ENCODE measurements at places on chromosomes 3 and 15. TPM values are rescaled to one million over a fixed set of nuclear protein-coding genes. Genes with fewer than 3 reads are reported as not detected.

Gene KIF7
- 2.7 TPM for total RNA-seq

DNA sequence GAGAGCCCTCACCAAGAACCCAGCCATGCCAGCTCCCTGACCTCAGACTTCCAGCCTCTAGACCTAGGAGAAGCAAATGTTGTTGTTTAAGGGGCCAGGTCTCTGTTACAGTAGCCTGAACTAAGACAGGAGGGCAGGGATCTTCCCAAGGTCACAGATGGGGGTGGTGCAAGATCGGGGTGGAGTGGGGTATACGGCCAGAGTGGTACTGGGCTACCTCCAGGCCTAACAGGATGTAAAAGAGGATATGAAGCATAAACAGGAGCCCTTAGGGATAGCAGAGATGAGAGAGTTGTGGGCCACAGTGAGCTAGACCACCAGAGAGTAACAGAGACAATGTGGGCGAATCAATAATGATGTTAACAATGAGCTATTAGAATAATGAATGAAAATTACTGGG is 82.9 kb downstream of the TOP2B start:
- DNase-seq: no peak

DNA sequence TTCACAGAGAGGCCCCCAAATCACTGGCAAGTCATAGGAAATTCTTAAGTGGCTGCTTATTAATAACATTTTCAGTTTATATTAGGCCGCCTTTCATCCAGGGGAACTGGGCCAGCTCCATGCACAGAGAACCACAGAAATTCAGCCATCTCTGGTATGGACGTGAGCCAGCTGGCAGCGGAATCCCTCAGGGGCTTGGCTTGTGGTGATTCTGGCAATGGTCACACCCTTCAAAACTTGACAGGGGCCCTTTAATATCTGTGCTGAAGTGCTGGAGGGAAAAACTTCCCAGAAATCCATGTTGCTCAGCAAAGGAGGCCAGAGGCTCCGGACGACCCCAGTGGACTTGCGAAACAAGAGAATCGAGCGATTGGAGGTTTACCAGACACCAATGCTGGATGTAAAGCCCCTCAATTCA is 11.3 kb downstream of the PRICKLE2 start:
- no peak for DNase-seq

DNA sequence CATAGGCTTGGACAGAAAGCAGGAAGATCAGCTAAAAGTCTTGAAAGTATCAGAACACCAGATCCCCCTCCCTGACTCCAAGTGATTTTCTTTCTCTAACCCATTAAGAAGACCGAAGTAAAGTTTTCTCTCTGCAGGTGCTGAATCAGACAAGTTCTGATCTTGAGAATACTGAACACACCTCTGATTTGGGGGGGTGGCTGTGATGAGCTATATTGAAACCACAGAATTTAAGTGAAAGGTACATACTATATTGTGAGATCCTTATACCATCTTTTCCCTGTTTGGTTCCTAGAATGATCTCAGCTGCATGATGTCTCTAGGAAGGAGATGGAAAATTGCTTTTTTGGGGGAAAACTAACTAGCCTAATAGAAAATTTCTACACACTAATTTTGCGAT is 196.0 kb downstream of the DIPK2A start:
- no peak for DNase-seq

GRCh38 chr15:58065445-58066041 is at the start of gene ALDH1A2:
TSS of gene ALDH1A2 (minus strand) at chr15:58065711. CDS start at chr15:58065650, 61 bp downstream.
- no peak for DNase-seq

DNA sequence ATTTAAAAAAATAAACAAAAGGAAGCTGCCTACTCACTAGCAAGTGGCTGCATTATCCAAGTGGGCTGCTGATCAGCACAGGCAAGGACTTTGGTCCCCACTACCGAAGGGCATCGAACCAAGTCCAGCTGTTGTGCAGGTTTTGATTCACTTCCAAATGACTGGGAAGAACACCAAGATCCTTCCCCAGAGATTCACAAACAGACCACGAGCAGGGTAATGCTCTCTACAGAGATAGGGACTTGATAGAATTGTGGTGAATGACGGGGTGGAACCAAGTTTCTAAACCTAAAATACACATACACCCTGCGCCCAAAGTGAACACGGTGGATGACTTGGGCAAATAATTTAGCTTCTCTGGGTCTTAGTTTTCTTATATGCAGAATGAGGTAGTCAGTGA is 203.7 kb upstream of the ICE2 start:
- no peak for DNase-seq

Gene GPR62
- total RNA-seq: 0.05 TPM

DNA sequence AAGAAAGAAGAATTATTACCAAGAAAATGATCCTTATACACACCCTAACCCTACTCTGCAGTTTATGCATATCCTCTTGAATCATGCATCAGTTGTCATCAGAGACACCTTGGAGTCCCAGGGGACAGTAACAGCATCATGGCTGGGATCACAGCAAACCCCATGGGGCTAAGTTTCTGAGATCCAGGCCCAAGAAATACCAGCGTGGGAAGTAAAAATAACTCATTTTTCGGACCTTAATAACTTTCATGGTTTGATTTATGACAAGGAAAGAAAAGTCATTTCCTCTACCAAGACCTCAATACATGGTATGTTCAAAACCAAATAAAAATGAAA is 38.8 kb upstream of the B3GNT5 start:
- DNase-seq: no peak

- DNase-seq: peak; percentile 46
Measured at GRCh38 chr3:122295266-122296062, 29.6 kb upstream of the CSTA start.

DNA sequence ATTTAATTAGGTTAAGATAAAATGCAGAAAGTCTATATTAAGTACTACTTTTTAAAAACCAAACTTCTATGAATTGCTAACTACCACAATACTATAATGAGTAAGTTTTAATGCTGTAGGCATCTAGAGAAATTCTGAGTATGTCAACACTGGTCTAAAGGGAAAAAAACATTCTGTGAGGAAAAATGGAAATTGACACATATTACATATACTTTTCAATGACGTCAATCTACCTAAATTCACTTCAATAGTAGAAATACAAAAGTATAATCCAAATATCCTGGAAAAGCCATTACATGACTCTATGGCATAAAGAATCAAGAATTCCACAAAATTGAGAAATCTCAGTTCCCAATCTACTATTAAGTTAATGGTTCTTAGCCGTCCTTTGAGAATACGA is 2.2 kb downstream of the SECISBP2L start:
- DNase-seq: no peak

DNA sequence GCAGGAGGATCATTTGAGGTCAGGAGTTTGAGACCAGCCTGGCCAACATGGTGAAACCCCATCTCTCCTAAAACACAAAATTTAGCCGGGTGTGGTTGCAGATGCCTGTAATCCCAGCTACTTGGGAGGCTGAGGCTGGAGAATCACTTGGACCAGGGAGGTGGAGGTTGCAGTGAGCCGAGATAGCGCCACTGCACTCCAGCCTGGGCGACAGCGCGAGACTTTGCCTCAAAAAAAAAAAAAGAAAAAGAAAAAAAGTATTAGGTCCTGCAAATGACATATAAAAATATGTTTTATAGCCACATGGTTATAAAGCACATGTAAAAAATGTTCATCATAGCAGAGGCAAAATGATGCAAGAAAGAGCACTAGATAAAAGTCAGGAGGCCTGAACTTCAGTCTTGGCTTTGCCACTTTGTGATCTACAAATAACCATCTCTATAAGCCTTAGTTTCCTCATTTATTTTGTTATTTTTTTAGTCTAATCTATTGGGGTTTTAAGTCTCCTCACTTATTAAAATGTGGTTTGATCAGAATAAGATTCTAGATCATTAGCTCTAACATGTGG is 4.9 kb downstream of the SLC12A6 start:
- no peak for DNase-seq

Gene CNOT10
- 41.6 TPM for total RNA-seq

All from thymus (tissue), 14 donors.